ENCODE measurements at places on chromosomes 5 and 9.

DNA sequence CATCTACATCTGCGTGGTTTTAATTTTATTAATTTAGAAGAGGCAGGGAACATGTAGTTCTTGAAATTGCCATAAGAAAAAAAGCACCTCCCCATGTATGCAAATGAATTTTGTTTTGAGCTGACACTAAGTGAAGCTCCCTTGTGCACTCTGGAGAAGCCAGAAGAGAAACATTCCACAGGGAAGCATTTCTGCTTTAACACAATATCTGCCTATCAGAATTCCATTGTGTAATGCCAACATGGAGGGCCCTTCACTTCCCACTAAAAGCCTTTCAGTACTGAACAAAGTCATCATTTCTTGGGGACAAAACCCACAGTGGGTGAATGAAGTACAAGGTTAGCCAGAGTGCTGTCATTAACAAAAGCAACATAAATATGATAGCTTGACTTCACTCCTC is 59.7 kb downstream of the PRELID2 start:
- DNase-seq: no peak

- no peak for DNase-seq
Observed at GRCh38 chr5:61020415-61020814, 75.4 kb downstream of the NDUFAF2 start.

DNA sequence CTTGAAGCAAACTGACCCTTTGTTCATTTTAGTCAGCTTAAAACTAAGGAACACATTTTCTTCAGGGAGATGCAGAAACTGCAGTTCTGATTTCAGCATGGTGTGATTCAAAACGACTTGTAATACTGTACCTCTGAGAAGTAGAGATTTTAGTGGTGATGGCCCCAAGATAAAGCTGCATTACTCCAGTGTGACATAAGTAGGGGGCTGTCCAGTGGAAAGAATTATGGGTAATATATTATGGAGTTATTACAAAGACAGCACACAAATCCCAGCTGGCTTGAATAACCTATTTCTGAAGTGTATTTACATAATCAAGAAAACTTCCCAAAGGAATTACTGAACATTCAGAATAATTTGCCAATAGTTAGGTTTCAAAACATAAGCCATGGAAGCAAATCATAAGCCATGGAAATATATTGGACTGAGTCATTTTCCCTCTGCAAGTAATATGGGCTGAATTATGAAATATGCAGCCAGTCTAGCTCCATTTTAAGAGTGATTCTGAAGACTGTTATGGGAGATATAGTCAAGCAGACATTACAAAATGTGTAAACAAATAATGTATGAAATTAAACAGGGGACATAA is 133.7 kb upstream of the FBXL17 start:
- no peak for DNase-seq

DNA sequence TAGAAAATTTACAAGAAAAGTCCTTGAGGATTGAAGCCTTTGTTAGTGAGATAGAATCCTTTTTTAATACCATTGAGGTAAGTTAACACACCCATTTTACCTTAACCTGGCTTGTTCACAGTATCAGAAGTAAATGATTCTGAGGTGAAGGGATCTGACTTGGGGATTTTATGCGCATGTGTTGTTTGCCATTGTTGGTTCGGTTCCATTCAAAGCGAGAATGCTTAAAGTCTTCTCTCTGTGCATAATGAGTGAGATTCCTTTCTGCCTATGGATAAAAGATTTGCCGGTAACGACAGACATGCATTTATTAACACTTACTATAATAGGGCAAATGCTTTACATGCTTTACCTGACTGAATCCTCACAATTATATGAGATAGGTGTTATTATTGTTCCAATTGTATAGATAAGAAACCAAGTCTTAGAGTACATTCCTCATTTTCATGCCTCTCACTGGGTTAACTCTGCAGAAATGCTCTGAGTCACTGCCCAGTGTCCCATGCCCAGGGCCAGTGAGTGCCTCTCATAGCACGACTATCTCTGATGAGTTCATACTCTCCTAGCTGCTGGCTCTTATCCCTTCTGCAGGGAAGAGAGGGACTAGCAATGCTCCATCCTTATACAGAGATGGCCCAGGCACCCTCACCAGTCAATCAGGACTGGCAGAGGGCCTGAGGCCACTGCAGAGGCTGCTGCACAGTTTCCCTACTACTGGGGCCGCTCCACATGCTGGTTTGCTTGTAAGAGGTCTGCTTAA is 54.4 kb downstream of the CMYA5 start:
- no peak for DNase-seq

DNA sequence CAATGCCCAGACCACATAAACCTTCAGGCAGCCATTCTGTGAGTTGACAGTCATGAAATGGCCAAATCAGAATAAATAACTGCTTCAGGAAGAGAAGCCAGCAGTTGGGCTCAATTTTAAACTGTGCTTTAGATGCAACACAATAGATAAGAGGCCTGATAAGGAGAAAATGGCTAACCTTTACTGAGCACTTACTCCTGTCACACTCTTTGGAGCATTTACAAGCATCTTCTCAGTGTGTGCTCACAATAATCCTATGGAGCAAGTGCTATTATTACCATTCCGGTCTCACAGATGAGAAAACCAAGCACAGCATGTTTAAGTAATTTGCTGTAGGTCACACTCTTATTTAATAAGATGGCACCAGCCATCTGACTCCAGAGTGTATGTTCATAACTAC is 11.5 kb upstream of the SH3RF2 start:
- no peak for DNase-seq

GRCh38 chr5:54610197-54610944 is 92.8 kb downstream of the SNX18 start:
- peak; percentile 2 for DNase-seq

DNA sequence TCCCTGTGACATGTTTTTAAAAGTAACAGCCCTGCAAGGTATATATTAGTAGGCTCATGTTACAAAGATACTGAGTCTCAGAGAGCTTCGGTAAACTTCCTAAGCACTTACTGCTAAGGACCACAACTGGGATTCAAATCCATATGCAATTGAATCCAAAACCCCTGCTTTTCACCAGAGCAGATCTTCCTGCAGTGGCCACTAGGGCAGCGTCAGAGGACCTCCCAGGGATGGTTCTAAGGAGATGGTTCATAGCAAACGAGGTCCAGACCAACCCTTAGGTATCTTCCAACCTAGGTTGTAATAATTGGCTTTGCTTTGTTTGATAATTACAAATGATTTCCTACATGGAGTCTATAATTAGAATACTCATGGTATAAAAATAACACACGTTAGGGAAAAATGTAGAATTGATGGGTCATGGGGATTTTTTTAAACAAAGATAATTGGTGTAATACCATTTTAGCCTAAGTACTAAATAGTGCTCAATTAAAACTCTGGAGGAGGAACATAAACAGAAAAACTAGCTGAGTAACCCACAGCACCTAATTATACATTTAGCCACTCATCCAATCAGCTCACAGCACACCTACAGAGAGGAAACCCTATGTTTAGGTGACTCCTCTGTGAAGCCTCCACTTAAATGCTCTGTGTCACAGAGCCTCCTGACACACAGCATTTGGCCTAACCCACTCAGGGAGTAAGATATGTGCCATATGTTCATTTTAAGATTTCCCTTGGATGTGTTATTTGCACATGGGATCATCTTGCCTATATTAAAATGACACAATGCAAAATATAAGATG is 10.0 kb upstream of the CAST start:
- no peak for DNase-seq

GRCh38 chr5:32461441-32462120 is 17.0 kb upstream of the ZFR start:
- no peak for DNase-seq

GRCh38 chr5:61816585-61817450 is 484.8 kb downstream of the ZSWIM6 start:
- DNase-seq: no peak

DNA sequence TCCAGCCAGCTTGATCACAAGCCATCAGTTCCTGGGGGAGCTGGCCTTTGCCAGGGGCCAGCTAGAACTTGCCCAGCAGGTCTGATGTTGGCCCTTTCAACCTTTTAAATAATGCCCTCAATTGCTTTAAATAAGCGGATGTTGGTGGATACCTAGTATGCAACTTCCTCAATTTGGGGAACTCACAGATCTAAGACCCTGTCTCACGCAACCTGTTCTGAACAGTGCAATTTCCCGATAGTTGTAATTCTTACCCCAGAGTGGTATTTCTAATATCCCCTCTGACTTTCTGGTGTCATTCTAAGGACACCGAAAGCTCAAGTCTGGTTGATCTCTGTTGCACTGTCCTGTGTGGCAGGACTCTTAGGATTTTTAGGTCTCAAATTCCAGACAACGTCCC is 23.1 kb downstream of the GALNT12 start:
- DNase-seq: no peak

- no peak for DNase-seq
Observed at GRCh38 chr5:158383486-158383885, 524.5 kb upstream of the CLINT1 start.

- DNase-seq: no peak
Observed at GRCh38 chr9:17480966-17481365, 97.9 kb upstream of the SH3GL2 start.

GRCh38 chr9:79741381-79741780 is 169.6 kb downstream of the TLE4 start:
- DNase-seq: no peak

DNA sequence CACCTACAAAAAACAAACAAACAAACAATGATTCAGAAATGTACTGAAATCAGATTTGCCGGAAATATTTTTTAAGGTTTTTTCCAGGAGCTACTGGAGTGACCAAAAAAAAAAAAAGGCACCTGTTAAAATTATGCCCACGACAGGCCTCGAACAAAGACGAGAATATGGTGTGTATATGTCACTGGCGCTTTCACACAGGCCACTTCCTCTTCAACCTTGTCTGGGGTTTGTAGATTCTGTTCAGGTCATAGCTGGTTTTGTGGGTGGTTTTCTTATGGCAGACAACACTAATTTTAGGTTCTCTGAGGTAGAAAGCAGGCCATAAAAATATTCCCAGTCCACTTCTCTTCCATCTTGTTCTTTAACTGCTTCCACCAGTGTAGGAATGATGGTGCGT is 7.0 kb downstream of the NDUFB6 start:
- no peak for DNase-seq

DNA sequence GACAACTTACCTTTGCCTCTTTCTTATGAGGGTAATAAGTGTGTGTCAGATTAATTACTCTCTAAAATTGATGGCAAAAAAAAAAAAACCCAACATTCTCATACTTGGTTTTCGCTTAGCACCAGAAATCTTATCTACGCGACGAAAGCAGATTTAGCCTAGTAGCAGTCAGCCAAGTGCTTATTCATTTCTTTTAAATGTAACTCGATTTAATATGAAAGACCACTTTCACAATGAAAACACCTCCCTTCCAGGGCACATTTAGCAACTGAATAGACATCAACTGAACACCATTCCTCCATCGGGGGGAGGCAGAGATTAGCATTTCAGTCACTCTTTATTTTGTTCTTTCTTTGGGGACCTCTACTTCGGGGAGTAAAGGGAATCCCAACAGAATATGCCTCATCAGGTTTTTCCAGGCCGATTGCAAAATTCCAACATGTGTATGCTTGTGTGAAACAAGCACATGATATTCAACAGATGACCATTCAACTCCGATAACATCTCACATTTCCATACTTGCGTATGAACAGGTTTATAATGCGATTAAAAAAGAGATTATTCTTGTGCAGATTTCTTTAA is 124.1 kb upstream of the RETREG1 start:
- DNase-seq: no peak

DNA sequence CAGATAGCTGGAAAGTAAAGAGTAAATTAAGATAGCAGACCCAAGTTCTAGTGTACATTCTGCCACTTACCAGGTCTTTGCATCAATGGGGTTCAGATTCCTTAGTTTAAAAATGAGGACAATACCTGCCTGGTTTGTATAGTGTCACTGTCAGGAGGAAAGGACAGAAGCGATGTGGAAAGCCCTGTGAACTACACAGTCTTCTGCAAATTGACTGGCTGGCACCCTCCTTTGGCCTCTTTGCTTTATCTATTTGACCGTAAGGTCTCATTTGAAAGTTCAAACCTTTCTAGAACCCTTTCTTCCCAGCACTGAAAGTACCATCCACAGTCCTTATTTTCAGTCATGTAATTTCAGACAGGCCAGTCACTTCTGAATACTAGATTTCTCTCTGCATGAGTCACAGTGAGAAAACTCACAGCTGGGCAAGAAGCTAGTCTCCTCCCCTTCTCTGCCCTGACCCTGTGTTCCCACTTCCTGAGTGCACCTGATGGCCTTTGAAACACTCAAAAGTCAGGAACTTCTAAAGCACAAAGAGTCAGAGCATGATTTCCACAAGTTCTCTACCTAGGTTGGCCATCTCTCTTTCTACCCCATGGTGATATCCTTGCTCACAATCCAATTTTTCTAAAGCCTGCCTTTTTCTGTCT is 91.3 kb upstream of the RASEF start:
- DNase-seq: no peak

DNA sequence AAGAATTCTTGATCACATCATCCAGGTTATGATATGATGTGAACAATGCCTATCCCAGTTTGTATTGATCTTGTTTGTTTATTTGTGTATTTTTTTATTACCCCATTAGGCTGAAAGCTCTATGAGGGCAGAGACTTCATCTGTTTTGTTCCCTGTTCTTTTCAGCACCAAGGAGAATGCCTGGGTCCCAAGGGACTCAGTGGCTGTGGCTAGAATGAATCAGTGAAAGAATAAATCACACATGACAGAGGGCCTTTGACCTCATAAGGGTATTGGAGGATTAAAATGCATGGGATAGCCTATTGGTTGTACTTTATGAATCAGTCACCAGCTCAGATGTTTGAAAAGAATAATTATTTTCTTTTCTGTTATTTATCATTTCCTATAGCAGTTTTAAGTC is 292.2 kb downstream of the GAS1 start:
- DNase-seq: no peak

DNA sequence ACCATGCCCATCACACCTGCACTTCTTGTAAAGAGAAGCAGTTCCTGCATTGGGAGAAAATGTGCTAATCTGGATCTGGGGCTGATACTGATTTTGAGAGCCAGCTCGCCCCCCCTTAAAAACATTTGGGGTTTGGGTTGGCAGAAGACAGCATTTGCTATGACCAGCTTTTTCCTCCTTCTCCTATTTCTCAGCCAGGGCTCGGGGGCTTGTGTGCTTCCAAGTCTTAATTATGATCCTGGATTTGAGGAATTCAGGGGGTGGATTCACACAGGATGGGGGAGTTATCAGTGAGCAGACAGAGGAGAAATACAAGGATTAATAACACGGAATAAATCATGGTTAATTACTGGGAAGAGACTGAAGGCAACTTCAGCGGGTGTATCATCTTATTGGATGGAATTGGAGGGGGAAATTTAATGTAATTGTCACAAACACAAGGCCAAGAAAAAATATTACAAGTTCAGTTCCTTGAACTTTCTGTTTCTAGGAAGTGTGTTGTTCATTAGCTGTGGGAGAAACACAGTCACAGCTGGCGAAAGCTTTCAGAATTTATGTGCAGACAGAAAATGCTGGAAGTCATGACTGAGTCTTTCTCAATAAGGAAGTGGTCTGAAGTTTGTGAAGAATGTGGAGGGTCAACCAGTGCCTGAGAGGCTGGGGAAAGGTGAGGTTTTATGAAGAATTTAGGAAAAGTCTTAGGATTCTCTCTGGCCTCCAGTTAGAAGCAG is 15.3 kb downstream of the C9orf152 start:
- no peak for DNase-seq

GRCh38 chr5:41336471-41336870 is 123.1 kb upstream of the C6 start:
- DNase-seq: no peak

- DNase-seq: no peak
Observed at GRCh38 chr9:131963072-131964030, 116.3 kb downstream of the MED27 start.

- no peak for DNase-seq
Observed at GRCh38 chr5:134543820-134544614, 18.5 kb downstream of the JADE2 start.
